ENCODE measurements at places on chromosomes 16 and 17.

DNA sequence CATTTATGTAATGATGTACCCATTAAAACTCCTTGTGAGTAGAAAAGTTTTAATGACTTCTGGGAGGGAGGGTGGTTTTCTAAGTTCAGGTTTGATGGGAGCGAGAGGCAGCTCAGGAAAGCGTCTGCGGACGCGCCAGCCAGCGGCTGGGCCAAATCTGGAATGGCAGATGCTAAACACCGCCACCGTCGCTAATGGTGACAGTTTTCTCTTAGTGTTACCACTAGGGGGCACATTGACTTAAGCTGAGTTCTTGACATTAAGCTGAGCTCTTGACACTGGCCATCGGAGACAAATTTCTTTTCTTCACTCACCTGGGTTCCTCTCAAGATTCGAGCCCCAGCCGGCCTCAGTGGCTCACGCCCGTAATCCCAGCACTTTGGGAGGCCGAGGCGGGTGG, 6.7 kb downstream of the TRPV1 start:
- DNase-seq = peak; percentile 23

DNA sequence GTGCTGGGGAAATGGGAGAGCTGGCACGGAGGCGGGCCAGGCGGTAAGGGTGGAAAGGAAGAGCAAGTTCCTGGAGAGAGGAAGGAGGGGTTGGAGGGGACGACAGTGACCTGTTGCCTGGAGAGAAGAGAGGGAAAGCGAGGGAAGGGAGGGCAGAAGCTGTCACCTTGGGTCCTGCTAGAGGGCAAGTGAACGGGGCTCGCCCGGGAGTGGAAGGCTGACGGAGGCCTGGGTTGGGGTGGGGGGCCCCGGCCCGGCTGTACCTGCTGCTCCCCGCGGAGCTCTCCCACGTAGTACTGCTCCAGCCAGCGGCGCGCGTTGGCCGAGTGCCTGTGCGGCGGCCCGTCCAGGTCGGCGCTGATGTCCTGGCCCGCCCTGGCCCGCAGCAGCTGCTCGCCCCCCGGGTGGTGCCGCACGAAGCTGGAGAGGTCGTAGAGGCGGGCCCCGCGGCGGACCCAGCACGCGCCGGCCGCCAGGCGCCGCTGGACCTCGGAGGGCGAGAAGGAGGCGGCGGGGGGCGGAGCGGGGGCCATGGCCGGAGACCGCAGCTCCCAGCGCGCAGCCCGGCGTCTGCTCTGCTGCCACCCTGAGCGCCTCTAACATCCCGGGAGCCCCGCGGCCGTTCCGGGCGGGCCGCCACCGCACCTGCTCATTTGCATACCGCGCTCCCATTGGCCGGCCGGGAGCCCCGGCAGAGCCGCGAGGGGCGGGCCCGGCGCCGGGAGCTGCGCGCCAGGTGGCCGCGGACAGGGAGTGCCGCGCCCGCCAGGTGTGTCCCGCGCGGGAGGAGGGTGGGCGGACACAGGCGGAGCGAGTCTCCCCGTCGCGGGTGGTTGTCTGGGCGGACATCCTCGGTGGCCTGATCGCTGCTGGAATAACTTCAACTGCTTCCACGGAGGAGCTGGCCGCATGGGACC, at the start of gene FA2H:
TSS of gene FA2H (minus strand) at position 598 of the 917 bp plus-strand sequence. CDS start at position 533, 65 bp downstream.
- peak; percentile 67 for DNase-seq

GRCh38 chr16:5065326-5065725, 430 bp downstream of the C16orf89 start:
- no peak for DNase-seq

DNA sequence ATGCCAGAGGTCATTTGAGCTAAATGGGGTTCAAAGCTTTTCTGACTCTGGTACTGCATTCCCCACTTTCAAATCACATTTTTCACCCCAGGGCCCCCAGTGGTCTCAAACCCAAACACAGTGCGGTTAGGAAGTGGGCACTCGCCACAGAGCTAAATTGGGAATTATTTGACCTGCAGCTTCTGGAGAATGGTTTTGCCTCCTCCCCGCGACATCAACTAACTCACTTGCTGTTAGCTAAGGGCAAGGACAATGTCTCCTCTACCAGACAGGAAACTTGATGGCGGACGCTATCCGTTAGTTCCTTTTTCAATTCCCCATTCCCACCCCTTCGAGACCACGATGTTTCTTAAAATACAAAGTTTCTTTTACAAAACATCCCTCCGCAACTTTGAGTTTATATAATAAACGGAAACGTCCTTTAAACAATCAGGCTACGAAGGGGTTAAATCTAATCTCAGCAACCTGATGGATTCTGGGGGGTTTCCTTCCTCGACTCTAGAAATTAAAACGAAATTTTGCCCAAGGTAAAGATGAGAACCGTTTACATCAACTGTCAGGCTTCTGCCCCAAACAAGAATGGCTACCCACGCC, 500 bp upstream of the KAT7 start:
- peak; percentile 22 for DNase-seq

GRCh38 chr16:70563636-70564035, 40.0 kb downstream of the SF3B3 start:
- DNase-seq = no peak

DNA sequence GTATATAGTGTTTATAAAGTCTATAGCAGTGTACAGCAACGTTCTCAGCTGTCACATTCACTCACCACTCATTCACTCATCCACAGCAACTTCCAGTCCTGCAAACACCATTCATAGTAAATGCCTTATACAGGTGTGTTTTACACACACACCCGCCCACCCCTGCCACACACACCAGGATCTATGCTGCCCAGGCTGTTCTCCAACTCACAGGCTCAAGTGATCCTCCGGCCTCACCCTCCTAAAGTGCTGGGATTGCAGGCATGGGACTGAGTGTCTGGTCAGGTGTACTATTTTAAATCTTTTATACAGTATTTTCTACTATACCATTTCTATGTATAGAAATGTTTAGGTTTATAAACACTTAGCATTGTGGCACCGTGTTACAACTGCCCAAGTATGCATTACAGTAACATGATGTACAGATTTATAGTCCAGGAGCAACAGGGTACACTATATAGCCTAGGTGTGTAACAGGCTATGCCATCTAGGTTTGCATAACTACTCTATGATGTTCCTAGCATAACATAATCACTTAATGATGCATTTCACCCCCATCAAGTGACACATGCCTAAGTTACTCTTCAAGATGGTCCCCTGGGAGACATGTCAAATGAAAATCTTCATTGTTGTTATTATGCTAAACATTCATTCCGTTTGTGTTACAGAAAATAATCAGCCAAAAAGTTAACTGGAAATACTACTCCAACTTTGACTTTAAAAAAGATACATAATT, 42.5 kb downstream of the CREBBP start:
- DNase-seq = no peak

DNA sequence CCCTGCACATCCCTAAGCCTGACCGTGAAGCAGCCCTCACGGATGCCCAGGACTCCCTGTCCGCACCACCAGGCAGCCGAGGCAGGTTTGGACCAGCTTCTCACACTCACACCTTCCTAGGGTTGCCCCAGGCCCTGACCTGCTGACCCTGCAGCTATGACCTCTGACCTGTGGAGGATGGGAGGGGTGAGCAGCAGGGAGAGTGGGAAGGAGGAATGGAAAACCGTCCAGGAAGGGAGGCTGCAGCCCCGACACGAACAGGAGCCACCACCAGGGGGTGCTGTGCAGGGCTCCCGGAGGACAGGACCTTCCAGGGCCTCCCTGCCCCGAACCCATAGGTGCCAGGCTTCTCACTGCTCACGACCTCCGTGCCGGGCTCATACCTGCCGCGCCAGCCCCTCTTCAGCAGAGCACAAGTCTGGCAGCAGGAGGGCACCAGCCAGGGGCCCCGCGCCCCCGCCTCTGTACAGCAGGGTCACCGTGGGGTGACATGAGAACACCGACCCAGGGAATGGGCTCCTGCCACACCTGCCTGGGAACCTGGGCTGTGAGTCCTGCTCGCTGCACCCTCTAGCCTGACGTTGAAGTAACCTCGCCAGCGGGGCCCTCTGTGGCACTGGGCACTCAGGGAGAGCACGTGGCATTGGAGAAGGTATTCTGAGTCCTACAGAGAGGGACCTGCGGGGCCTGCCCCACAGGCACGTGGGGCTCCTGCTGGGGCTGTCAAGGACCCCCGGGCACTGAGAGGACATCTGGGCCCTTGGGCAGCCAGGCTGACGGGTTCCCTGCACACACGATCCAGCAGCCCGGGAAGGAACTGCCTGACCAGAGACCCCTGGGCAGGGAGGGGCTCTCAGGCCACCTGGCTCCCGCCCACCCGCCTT, 37.6 kb downstream of the CTU2 start:
- peak; percentile 86 for DNase-seq

DNA sequence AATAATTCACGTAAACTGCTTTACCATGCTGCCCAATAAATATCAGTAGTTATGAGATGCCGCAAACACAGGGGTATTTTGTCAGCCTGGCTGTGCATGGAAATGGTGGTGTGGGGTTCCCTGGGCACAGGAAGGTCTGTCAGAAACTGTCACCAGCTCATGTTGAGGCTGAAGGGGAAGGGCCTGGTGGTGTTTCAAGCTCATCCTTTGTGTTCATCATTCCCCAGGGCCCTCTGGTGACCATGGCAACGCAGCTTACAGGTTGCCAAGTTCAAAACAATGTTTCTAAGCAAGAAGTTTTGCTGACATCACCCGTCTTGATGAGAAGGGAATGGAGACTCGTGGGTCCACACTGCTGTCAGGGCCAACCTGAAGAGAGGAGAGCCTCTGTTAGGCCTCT, 348.9 kb upstream of the C16orf82 start:
- no peak for DNase-seq

GRCh38 chr17:9218064-9218635, 196.8 kb downstream of the NTN1 start:
- no peak for DNase-seq

DNA sequence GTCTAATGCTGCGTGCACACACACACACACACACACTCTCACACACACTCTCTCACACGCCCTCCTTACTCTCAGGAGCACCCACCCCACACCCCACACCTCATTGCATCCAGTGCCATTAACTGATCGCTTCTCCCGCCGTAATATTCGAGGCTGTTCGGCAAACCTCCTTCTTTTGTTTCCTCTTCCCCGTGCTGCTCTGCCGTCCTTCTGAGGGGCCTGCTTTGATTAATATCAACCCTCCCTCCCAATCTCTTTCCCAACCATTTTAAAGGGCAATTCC, 156.2 kb upstream of the TNRC6C start:
- no peak for DNase-seq

GRCh38 chr17:27990100-27990499, 52.4 kb upstream of the NLK start:
- no peak for DNase-seq

DNA sequence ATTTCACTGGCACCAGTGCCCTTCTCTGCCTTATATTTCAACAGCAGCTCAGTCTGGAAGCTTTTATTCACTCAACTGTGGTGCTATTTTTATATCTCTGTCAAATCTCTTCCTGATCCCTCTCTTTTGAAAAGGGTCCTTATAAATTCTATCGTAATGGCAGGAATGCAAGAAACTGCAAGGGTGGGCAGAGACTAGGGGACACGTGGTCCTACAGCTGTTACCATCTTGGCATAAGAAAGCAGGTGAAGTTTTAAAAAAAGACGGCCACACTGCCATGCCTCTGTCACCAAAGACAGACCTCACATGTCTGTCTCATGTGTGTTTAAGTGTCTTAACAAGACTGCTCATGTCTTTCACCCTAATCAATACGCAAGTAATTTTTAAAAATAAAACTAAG, 368.4 kb upstream of the CDH11 start:
- no peak for DNase-seq

- DNase-seq = no peak
These were observed 65.2 kb downstream of the PIPOX start for GRCh38 chr17:29107933-29108822.

DNA sequence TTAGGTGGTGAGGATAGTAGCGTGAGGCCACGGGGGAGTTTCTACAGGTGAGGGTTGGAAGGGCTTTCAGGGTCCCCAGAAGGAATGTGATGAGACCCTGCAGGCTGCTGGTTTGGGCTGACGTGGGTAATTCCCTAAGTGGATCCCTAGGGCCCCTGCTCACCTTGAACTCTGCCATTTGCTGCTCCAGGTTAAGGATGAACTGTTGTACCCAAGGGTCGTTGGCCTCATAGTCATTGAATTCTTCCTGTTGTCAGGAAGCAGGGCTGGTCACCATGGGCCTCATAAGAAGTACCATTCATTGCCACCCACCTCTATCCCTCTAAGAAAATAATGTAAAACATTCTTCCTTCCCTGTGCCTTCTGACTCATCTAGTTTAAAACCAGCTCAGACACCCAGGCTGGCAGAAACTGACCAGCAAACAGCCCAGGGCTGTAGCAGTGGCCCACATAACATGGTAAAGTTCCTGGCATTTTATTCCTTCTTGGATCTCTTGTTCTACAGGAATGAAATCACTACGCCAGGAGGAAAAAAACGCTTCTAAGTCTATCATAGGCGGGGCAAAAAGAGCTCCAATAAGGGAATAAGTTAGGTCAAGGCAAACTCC, 27.6 kb downstream of the FCSK start:
- DNase-seq = no peak

- no peak for DNase-seq
These were observed 212.5 kb downstream of the TANC2 start for GRCh38 chr17:63178530-63178929.

DNA sequence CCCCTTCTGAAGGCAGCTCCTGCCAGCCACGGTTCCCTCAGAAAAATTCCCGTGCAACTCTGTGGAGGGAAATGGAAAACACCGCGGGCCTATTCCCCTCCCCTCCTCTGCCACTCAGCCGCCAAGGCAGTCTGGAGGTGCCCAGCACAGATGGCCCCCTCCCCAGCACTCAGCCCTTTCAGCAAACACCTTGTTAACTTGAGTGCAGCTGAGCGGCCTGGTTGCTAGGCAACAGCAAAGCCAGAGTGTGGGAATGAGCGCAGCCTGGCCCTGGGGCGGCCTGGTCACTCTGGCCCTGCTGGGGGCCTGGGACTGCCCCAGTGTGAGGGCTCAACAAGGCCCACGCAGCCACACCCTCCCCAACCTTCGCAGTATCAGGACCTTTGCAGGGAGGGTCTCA, 32.8 kb downstream of the CACNA1G start:
- no peak for DNase-seq

- peak; percentile 40 for DNase-seq
These were observed 722 bp upstream of the SLC38A10 start for GRCh38 chr17:81295676-81296381.

DNA sequence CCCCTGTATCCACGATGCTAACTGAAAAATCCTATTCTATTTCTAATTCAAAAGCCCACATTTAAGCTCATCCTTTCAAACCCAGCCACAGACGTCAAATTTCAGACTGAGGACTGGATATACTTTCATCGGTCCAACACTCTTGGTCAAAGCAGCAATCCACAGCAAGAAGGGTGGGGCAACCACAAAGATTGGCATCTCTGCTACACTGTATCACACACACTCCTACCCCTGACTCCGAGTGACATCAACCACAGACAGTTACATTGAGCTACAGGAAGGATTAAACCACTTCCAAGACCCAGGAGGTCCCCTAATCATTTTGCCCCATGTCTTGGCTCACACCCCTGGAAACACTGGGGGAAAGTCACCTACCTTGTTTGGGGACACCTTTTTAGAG, 61.3 kb downstream of the GRIN2A start:
- DNase-seq = no peak

- peak; percentile 54 for DNase-seq
These were observed 26.9 kb upstream of the RPL38 start for GRCh38 chr17:74176546-74177001.

- DNase-seq = no peak
These were observed 39.6 kb downstream of the GPRC5B start for GRCh38 chr16:19844945-19845641.

Data from stimulated activated naive CD8-positive, alpha-beta T cell treated with anti-CD3 and anti-CD28 coated beads, Interleukin-15, Interleukin-2, amounts not matched to agents 100 U/mL and 50 U/mL, for 24 hours (primary cell).